Thoracic aorta (tissue), 2 donors: ENCODE measurements at places on chromosomes 7 and 10. TPM values are rescaled to one million over a fixed set of nuclear protein-coding genes. Genes with fewer than 3 reads are reported as not detected.

GRCh38 chr7:69177941-69178494 lies 420.3 kb upstream of the AUTS2 start:
- no peak for DNase-seq

DNA sequence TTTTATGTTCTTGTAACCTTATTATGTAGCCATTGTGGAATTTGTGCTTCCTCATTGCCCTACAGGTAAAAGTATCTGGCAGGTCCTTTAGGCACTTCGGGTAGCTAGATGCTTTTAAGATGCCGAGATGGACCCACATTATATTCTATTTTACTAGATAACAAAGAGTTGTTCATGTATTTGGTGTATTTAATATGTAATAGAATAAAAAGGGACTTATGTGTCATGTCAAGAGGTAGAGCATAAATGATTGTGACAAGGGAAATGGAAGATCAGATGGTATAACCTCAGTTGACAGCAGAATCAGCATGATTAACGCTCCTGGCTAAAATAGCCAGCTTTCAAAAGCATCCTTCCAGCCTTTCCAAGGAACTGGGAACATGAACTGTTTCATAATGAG lies 50.6 kb downstream of the NPY start:
- no peak for DNase-seq

Gene PDCD4
- total RNA-seq: 91.3 TPM

- DNase-seq: no peak
These were observed 21.6 kb downstream of the PRPF18 start for GRCh38 chr10:13608246-13608853.
